ENCODE measurements at places on chromosomes 3 and 15. TPM values are rescaled to one million over a fixed set of nuclear protein-coding genes. Genes with fewer than 3 reads are reported as not detected.
A peak's percentile ranks its signal among the peaks of the same experiment; 100 is the strongest.

Gene HYAL1
- total RNA-seq = 99.7 TPM

Gene UBE3A
- 111 TPM for total RNA-seq

DNA sequence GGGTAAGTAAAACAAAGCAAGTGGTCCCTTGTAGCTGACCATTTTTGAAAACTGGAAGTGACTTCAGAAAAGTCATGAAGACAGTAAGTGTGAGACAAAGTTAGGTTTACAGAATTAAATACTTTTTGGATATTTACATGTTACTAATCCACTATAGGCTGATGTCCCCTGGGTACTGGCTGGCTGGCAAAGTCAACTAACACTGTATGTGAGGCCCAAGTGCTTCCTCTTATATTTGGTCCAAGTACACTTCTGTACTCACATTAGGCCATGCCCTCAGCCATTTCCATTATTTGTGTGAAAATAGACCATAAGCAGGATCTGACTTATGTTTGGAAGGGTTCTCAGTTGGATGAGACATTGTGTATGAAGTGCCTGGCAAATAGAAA lies 5.5 kb upstream of the LEKR1 start:
- H3K4me3 ChIP-seq = no peak overlapping the region
- DNase-seq = no peak
- no peaks in the 10 kb centered on the region for H3K27me3 ChIP-seq
- no peaks in the 10 kb centered on the region for H3K36me3 ChIP-seq
- H3K4me1 ChIP-seq = peaks cover 20% of the 10 kb centered on the region

DNA sequence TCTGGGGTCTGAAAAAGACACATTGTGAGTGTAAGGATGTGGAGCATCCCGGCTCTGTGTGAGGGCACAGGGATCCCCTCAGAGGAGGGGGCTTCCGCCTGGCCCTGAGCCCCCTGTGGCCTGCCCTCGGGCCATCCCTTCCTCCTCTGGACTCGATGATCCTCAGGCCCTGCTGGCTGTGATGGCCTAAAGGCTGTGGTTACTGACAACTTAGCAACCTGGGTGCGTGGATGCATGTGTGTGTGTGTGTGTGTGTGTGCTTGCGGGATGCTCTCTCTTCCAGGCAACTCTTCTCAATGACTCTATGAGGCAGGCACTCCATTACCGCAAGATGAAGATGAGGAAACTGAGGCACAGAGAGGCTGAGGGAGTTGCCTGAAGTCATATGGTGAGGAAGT lies 66.0 kb downstream of the ASB7 start:
- H3K27me3 ChIP-seq = peaks cover 3% of the 10 kb centered on the region
- H3K4me1 ChIP-seq = peaks cover 3% of the 10 kb centered on the region
- H3K27ac ChIP-seq = peak overlapping the region; percentile 46
- no peak for DNase-seq
- H3K4me3 ChIP-seq = no peak overlapping the region

GRCh38 chr3:9402410-9403228 lies 5.2 kb downstream of the SETD5 start:
- peak overlapping the region; percentile 7 for H3K4me3 ChIP-seq
- H3K27ac ChIP-seq = peak overlapping the region; percentile 99
- peak; percentile 23 for DNase-seq
- no peaks in the 10 kb centered on the region for H3K36me3 ChIP-seq

All from heart left ventricle (tissue), 16 donors.